ENCODE measurements at places on chromosomes 2 and 18. TPM values are rescaled to one million over a fixed set of nuclear protein-coding genes. Genes with fewer than 3 reads are reported as not detected.

HIBCH gene
- total RNA-seq: 24.5 TPM

GNAL gene
- total RNA-seq: 3.5 TPM

CXCR4 gene
- total RNA-seq: 93.5 TPM

R3HDM1 gene
- 25.0 TPM for total RNA-seq

GCFC2 gene
- 36.7 TPM for total RNA-seq

FBXO15 gene
- not detected for total RNA-seq

NYAP2 gene
- total RNA-seq: not detected

RSAD2 gene
- 0.13 TPM for total RNA-seq

TOGARAM2 gene
- 0.13 TPM for total RNA-seq

ZCCHC2 gene
- total RNA-seq: 35.5 TPM

TMEM169 gene
- 0.07 TPM for total RNA-seq

ARHGAP25 gene
- total RNA-seq: 3.0 TPM

FOXI3 gene
- not detected for total RNA-seq

SNED1 gene
- total RNA-seq: 23.1 TPM

CNDP1 gene
- total RNA-seq: not detected

FAM228A gene
- total RNA-seq: not detected
